ENCODE measurements at places on chromosomes 12 and 14.

DNA sequence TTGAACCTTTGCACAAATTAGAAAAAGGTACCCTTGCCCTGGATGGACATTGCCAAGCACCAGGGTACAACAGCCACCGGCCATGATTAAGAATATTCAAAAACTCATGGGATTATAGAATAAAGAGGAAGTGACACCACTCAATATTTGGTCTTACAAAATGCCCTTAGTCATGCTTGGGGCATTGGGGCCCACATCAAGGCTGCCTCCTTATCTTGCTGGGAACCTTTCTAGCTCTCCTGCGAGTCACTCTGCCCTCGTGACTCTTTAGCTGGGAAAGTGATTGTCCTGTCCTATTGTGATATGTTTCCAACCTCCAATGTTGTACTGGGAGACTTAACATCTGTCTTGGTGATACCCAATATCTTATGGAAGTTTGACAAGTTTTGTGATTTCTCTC is 57.8 kb downstream of the GTF2A1 start:
- no peak for DNase-seq

GRCh38 chr12:63318933-63319332 is 167.9 kb upstream of the AVPR1A start:
- no peak for DNase-seq

DNA sequence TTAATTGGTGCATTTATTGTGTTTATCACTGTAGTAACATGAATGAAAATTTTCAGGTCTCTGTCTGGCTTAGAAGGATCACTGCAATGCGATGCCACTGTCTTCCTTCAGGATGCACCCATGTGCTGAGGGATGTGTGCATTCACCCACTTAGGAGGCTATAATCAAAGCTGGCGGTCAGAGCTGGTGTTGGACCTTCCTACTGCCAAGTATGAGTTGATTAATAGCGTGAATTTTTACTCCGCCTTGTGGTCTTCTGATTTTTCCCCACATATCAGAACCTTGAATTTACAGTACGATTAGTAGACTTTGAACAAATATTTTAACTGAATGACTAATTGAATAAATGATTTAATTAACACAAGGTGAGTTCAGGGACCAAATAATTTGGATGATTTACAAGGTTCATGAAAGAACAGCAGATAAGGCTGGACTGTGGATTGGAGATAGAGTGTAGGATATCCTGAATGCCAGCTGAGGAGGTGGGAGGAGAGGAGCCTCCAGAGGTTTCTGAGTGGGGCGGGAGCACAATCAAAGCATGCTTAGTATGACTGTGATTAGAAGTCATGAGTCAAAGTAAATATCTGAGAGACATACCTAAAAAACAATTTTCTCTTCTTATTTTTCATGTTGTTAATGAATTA is 50.1 kb downstream of the RERG start:
- DNase-seq = no peak

DNA sequence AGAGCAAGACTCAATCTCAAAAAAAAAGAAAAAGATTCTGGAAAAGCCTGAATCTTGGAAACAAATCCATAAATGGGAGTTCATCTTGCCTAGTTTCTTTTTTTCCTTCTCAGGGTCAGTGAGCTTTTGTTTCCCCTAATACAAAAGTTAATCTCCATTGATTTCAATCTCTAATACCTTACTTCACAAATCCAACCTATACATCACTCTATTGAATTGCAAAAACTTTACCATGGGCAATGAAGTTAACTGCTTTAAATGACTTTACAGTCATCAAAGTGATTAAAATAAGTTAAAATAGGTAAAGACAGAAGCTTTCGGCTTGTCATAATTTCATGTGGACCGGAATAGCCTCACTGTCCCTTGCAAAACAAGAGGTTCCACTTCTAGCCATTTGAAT is 1012.7 kb upstream of the SEL1L start:
- no peak for DNase-seq
